ENCODE measurements at places on chromosomes 11 and 22.

- no peak for DNase-seq
These were observed 205.7 kb upstream of the NAV2 start for GRCh38 chr11:19506816-19507486.

GRCh38 chr11:9815486-9816136 is 151.7 kb downstream of the SWAP70 start:
- no peak for DNase-seq

- DNase-seq, result no peak
These were observed 11.1 kb upstream of the OSM start for GRCh38 chr22:30277547-30278344.

GRCh38 chr11:66717925-66718319 is 11.1 kb downstream of the SPTBN2 start:
- no peak for DNase-seq

DNA sequence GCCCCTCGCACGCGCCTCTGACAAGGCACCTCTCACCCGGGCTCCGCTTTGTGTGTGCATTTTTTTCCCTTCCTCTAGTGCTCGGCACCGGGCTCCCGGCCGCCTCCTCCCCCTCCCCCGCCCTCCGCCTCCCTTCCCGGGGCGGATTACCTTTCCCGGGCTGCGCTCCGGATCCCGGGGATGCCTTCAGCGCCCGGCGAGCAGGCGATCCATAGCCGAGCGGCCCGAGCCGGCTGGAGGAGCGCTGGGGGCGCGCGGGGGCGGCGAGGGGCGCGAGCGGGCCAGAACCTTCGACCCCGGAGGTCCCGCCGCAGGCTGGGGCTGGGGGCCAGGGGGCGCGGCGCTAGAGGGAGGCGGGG is 282 bp downstream of the MPPED2 start:
- DNase-seq, result no peak

- no peak for DNase-seq
These were observed 492 bp downstream of the JHY start for GRCh38 chr11:122882857-122883645.

GRCh38 chr11:46999217-46999616 is 62.7 kb downstream of the CSTPP1 start:
- no peak for DNase-seq

Measured in stimulated activated CD4-positive, alpha-beta T cell treated with anti-CD3 and anti-CD28 coated beads, TNF-alpha, amount 100 ng/mL, for 24 hours (primary cell).